GF-D8 (cell line): ENCODE measurements at places on chromosomes 4 and X.

DNA sequence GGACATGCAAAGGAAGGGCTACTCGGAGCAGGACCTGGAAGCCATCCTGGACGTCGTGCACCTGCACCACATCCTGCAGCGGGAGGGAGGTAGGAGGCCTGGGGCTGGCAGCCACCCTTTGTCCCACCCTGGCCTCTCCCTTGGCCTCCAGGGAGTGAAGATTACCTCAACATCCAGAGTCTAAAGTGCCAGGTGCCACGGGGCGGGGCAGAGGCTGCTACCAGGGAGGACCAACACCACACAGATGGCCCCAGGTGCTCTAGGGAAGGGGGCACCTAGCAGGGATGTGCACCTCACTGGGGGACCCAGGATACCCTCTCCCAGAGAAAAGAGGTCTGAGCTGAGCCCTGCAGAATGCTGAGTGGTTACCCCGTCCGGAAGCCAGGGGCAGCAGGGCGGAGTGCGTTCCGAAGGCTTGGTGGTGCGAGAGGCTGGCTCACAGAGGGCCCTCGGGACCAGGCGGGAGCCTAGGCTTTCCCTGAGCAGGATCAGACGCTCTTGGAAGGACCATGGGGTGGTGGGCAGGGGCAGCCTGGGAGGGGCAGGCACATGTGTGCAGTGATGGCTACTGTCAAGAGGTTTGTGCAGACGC is 16.1 kb downstream of the ABCD1 start:
- DNase-seq = no peak

GRCh38 chr4:95108883-95109421 is 351.2 kb downstream of the BMPR1B start:
- no peak for DNase-seq

DNA sequence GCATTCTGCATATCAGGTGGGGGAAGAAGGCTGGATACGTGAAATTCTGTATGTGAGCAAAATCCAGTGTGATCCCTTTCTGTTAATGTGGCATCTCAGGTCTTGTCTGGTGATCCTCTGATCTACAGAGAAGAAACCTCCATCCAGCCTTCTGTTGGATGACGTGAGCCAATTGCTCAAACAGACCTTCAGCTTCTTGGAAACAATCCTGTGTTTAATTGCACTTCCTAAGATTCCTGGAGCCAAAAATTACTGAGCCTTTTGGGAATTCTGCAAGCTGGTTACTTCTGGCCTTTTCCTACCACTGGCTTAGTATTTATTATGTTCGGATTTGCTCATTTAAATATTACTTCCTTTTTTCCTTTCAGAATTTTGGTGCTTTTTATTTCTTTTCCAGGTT is 51.2 kb downstream of the TRIML1 start:
- DNase-seq = no peak

DNA sequence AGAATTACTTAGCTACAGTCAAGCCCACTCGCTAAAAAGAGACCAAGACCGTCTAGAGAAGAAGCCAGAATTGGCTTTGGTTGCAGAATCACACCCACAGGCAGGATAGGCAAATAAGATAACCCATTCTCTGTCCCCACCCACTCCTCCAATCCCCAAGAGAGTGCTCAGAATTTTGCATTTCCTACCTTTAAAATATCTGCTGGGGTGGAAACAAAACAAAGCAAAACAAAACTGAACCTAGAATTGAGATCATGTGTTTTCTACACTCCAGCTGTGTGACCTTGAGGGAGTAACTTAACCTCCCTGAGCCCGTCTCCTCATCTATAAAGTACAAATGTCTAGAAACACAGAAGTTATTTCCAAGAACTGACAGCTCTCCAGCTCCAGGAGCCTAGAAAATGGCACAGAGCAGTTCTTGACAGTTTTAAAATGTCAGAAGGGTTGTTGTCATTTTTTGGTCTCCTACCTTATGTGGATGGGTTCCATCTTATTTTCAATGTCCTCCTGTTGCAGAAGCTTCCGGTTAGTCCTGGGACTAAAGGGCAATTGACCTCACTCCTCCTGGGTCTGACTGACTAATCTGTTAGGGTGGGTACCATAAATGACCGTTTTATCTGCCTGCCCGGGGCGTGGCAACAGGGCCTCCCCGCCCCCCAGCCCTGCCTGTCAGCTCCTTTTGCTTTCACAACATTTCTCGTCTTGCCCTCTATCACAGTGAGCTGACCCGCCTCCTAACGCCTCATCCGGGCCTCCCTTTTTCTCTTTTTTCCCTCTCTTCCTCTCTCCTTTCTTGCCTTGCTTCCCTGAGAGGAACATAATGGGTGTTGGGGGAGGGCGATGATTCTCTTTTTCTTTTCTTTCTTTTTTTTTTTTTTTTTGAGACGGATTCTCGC is 114.0 kb downstream of the RBM47 start:
- DNase-seq = no peak

GRCh38 chrX:75156531-75156945 is 455 bp upstream of the ABCB7 start:
- no peak for DNase-seq

GRCh38 chrX:37846558-37846933 is 825 bp downstream of the DYNLT3 start:
- no peak for DNase-seq

- no peak for DNase-seq
These were observed 137.8 kb upstream of the RBPJ start for GRCh38 chr4:26183017-26183416.

GRCh38 chr4:167956676-167957075 is 135.7 kb upstream of the ANXA10 start:
- no peak for DNase-seq

- no peak for DNase-seq
These were observed 58.4 kb downstream of the AMELX start for GRCh38 chrX:11351375-11352295.

GRCh38 chrX:38256019-38256418 is 35.3 kb upstream of the SRPX start:
- DNase-seq = no peak

- DNase-seq = no peak
These were observed 20.8 kb downstream of the SH3BP2 start for GRCh38 chr4:2813446-2814405.

- DNase-seq = no peak
These were observed 356.4 kb downstream of the KLHL4 start for GRCh38 chrX:87874043-87874442.

DNA sequence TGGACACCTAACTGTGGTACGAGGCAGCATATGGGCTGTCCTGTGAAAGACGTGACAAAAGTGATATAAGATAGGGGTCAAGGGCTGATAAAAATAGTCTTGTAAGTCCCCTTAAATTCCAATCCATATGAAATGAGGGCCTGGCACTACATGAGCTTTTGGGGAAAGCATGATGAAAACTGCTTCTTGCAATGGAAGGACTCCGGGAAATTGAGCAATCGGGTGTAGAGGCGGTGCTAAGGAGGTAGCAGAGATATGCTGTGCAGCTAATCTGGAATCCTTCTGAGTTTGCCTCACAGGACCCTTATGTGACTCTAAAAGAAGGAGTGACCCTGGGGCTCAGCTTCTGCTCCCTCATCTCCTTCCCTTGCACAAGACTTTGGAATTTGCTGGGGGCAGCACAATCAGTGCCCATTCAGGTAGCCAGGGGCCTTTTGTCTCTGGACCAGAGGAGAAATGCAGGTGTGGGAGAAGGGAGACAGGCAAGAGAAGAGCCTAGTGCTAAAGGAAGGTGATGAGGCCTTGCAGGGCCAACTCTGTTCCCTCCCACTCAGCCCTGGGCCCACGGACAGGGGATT is 12.8 kb downstream of the CLDN2 start:
- DNase-seq = no peak

GRCh38 chrX:153565996-153566580 is 32.9 kb downstream of the CCNQ start:
- no peak for DNase-seq

DNA sequence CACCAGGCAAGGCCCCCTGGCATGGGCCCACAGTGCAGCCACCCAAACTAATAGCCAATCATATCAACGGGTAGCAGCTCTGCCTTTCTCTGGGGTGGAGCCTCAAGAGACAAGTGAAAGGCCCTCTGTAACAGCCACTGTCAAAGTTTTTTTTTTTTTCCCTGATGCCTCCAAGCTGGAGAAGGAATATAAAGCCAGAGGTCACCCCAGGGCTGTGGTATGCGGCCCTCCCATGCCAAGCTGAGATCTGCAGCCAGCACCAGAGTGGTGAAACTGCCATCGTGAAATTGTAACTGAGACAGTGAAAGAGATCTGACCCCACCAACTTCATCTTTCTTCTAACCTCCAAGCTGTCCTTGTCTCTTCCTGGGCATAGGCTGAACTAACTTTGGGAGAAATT is 407.0 kb downstream of the KLHL4 start:
- no peak for DNase-seq

GRCh38 chr4:186689476-186689875 is 34.2 kb downstream of the FAT1 start:
- DNase-seq = no peak

GRCh38 chr4:173509036-173510001 is 20.7 kb downstream of the HAND2 start:
- no peak for DNase-seq
